Daoy (cell line): ENCODE measurements at places on chromosomes 6 and 20. TPM values are rescaled to one million over a fixed set of nuclear protein-coding genes. Genes with fewer than 3 reads are reported as not detected.

RAET1G gene
- total RNA-seq = 0.27 and 0.86 TPM in 2 replicates

PLEKHG1 gene
- total RNA-seq = 2.8 and 6.1 TPM in 2 replicates

GFOD1 gene
- total RNA-seq = 4.5 and 6.3 TPM in 2 replicates

MYO6 gene
- 4.6 and 7.0 TPM in 2 replicates for total RNA-seq

DEFB132 gene
- not detected in 2 replicates for total RNA-seq

TXLNB gene
- 0.11 TPM in 1 of 2 replicates, not detected in the other for total RNA-seq

BTN1A1 gene
- total RNA-seq = not detected in 2 replicates

LYRM2 gene
- total RNA-seq = 17.5 and 31.2 TPM in 2 replicates

OR2J3 gene
- not detected in 2 replicates for total RNA-seq

SLC22A16 gene
- total RNA-seq = not detected in 2 replicates
